ENCODE measurements at places on chromosomes 12 and 14. TPM values are rescaled to one million over a fixed set of nuclear protein-coding genes. Genes with fewer than 3 reads are reported as not detected.

GRCh38 chr12:88993651-88994050, 358.6 kb downstream of the DUSP6 start:
- H3K4me3 ChIP-seq = no peak overlapping the region
- H3K36me3 ChIP-seq = no peaks in the 10 kb centered on the region
- no peak for DNase-seq
- H3K4me1 ChIP-seq = no peaks in the 10 kb centered on the region
- no peaks in the 10 kb centered on the region for H3K27me3 ChIP-seq

The KRT85 gene
- total RNA-seq = not detected

The PTPRR gene
- total RNA-seq = 43.3 TPM

The TSHR gene
- total RNA-seq = not detected

DNA sequence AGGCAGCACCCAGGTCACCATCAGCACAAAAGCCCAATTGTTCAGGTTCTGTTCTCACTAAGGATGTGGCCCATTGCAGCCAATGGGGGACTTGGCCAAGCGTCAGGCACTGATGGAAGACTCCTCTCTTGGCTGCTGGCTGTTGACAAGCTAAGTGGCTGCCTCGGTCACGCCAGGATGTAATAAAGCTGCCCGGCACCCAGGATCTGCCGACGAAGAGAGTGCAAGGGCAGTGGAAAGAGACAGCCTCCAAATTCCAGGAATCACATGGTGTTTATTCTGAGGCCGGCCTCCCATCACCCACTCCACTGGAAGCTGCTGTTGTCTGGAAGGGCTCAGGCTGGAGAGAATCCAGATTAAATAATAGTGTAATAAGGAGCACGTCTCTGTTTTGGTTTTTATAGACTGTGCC, 451.8 kb upstream of the TBX3 start:
- no peaks in the 10 kb centered on the region for H3K27me3 ChIP-seq
- no peaks in the 10 kb centered on the region for H3K36me3 ChIP-seq
- DNase-seq = peak; percentile 15
- H3K27ac ChIP-seq = no peak overlapping the region

The CCDC38 gene
- total RNA-seq = not detected

DNA sequence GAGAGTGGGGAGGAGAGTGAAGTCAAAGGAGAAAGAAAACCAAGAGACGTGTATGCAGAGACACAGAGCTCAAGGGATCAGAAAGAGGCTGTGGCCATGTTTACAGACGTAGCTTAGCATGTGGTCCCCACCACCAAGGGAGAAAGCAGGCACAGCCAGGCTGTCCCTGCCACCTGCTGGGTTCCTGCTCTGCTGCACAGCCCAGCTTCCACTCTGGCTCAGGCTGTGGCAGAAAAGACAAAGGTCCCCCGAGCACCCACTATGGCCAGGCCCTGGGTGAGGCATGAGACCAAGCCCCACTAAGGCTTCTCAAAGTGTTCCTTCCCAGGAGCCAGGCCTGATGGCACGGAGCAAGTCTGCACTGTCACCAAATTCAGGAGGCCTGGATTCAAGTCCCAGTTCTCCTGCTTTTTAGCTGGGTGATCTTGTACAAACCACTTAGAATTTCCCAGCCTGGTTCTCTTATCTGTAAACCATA, 25.9 kb upstream of the COL2A1 start:
- H3K36me3 ChIP-seq = no peaks in the 10 kb centered on the region
- H3K27me3 ChIP-seq = no peaks in the 10 kb centered on the region
- H3K4me3 ChIP-seq = no peak overlapping the region
- no peak for DNase-seq
- H3K27ac ChIP-seq = no peak overlapping the region
- no peaks in the 10 kb centered on the region for H3K4me1 ChIP-seq

DNA sequence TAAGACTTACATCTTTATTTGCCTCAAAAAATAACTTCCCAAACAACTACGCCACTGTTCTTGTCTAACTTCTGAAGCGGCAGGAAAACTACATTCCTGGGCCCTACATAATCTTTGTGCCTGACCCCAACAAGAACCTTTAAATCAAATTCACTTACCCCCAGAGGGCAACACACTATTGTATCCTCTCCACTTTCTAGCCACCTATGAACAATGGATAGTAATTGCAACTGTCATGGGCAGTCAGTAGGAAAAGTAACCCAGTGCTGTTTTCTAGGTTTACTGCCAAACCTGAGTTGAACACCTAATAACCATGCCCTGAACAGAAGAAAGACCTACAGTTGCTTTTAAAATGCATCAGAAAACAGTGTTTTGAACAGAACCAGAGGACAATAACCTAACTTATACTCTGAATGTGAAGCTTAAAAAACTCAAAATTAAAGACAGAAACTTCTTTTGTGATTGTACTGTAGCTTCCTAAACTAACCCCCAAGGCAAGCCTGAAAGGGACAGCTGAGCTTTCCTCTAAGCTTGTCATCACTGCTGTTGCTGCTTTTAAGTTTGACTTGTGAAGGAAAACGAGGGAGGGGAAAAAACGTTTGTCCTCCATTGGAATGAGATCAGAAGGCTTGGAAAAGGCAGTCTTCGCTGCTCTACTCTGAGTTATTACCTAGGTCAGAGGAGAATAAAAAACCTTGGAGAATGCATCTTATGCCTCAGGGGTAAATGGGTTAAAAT, 195.7 kb downstream of the SOX5 start:
- no peak for DNase-seq
- H3K36me3 ChIP-seq = no peaks in the 10 kb centered on the region
- no peak overlapping the region for H3K4me3 ChIP-seq
- no peak overlapping the region for H3K27ac ChIP-seq
- no peaks in the 10 kb centered on the region for H3K27me3 ChIP-seq

Measured in uterus (tissue), 4 donors.